ENCODE measurements at places on chromosomes 12 and 14.

- DNase-seq = no peak
Observed at GRCh38 chr12:129779033-129779432, 124.8 kb downstream of the TMEM132D start.

GRCh38 chr12:107478881-107479280 is 206.7 kb upstream of the PWP1 start:
- DNase-seq = no peak

DNA sequence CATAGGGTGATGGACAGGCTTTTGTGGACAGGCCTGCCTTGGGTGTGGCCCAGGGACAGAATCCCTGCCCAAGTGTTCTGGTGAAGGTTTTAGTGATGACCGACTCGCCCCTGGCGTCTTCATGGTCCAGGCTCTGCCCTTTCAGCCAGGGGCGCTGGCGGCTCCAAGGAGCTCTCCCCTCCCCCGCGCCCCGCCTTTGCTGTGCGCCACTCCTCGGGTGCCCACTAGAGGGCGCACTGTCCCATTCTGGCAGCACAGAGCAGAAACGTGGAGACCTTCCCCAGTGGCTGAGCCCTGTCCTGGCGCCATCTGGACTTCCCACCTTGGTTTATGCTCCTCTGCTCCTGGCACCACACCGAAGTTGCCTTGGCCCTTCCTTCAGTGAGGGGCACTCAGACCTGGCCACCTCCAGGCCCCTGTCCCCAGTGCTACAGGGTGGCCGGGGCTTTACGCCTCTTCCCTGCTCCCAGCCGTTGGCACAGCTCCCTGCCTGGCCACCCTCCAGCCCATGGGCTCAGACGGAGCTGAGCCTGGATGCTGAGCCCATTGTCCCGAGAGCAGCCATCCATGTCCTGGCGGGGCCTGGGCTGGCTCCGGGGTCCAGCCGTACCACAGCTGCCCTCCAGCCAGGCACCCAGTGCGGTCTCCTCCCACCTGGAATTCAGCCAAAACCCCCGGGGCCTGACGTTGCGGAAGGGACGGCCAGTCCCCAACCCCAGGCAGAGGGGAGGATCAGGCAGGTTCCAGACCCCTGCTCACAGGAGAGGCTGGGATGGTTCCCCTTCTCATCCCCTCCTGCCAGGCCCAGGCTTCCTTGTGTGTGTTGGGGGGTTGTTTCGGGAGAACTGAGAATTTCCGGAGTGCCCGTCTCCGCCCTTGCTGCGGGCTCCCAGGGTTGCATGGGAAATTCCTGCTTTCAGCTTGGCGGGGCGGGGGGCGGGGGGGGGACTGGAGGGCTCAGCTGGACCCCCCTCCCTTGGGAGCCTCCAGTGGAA is 5.6 kb upstream of the CRIP1 start:
- peak; percentile 85 for DNase-seq

GRCh38 chr12:128942960-128943477 is 89.7 kb downstream of the GLT1D1 start:
- no peak for DNase-seq

DNA sequence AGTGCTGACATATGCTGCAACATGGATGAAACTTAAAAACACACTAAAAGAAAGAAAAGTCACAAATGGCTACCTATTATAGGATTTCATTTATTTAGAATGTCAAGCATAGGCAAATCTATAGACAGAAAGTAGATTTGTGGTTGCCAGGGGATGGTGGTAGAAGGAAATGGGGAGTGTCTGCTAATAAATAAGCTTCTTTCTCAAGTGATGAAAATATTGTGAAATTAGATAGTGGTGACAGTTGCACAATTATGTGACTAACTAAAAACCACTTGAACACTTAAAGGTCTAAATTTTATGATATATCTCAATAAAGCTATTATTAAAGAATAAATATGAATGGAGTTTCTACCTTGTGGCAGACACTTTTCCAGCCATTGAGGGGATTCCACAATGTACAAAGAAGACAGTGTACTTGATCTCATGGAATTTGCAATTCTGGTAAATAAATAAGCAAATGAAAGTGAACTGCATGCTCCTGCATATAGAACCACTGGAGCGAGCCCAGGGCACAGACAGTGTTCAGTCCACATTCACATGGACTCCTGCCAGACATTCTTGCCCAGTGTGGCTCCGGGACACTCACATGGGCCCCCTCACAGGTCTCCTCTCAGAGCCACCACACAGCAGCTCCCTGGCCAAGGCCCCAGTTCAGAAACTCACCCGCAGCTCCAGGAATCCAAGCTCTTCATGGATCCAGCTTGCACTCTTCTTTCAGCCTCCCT is 107.1 kb upstream of the ARID2 start:
- DNase-seq = no peak

- no peak for DNase-seq
Observed at GRCh38 chr12:43882578-43883178, 46.8 kb downstream of the TMEM117 start.

DNA sequence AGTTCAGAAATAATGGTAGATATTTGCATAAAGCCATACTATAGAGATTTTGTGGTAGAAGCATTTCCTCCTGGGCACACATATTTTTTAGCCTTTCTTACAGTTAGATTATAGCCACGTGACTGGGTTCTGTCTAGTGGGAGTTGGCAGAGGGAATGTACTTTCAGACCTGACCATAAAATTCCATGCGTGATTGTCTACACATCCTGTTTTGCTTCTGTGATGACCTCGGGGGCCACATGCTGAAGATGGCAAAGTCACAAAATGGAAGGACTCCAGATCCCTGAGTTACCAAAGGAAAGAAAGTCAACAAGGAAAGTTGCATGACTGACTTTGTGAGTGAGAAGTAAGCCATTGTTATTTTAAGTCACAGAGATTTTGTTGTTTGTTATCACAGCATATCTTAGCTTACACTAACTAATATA is 14.6 kb upstream of the MIA2 start:
- DNase-seq = no peak

- no peak for DNase-seq
Observed at GRCh38 chr12:131826097-131826928, 1.9 kb upstream of the MMP17 start.

GRCh38 chr12:26867080-26867479 is 34.1 kb upstream of the ITPR2 start:
- no peak for DNase-seq

GRCh38 chr12:91785655-91786498 is 359.8 kb downstream of the BTG1 start:
- DNase-seq = no peak

GRCh38 chr14:75660630-75661498 is at the start of the genes ERG28 and TTLL5:
TSS of gene ERG28 (minus strand) at chr14:75660876. CDS start at chr14:75657502, 3,374 bp downstream.
TSS of gene TTLL5 (plus strand) at chr14:75661246. CDS start at chr14:75663150, 1,904 bp downstream.
- peak; percentile 99 for DNase-seq
